A549 treated with dexamethasone at 1 μM for 4 hours (cell line): ENCODE measurements at places on chromosomes 7 and 10. TPM values are rescaled to one million over a fixed set of nuclear protein-coding genes. Genes with fewer than 3 reads are reported as not detected.

CDK14 gene
- total RNA-seq, result 0.07 to 0.61 TPM (median 0.13 TPM) in 5 replicates

ZFYVE27 gene
- total RNA-seq, result 17.5 to 22.0 TPM (median 20.7 TPM) in 5 replicates

WEE2 gene
- not detected in 5 replicates for total RNA-seq

PDK4 gene
- 23.4 to 37.9 TPM (median 29.4 TPM) in 5 replicates for total RNA-seq
